ENCODE measurements at places on chromosomes 7 and 10.

DNA sequence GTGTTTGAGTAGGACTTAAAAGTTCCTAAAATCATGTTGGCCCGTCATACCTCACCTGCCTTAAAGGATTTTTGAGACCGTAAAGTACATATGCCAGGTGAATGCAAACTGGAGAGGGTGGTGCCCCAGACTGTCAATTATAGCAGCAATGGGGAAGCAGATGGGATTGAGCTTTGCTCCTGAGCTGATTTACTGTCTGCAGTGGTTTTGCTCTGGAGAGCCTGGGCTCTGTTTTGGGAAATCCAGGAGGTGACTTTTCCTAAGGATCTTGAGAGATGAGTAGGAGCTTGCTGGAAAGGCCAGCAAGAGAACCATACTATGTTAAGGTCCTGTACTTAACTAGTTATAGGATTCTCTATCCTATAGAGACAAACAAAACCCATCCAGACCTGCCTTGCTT lies 43.0 kb downstream of the COL13A1 start:
- no peak for DNase-seq

DNA sequence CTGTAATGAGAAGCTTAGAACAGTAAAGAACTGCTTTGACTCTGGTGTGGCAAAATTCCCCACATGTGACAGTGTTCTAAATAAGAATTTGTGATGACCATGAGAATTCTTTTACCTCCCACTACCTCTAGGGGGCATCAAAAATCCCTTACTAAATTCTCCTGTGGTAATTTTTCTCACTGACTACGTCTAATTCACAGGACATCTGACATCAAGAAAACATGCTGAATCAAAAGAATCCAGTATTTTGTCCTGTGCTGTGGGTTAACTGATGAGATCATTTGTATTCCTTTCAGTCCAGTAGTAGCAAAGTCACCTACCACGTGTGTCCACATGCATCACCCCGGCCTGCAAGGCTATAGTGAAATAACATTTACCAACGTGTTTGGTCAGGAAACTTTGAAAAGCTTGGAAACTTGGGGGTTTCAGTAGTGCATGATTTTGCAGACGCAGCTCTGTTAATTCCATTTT lies 103.8 kb downstream of the ATE1 start:
- DNase-seq, result no peak

GRCh38 chr7:7185371-7185989 lies 3.1 kb downstream of the C1GALT1 start:
- DNase-seq, result no peak

GRCh38 chr7:151541709-151542499 lies 22.2 kb upstream of the RHEB start:
- DNase-seq, result no peak

DNA sequence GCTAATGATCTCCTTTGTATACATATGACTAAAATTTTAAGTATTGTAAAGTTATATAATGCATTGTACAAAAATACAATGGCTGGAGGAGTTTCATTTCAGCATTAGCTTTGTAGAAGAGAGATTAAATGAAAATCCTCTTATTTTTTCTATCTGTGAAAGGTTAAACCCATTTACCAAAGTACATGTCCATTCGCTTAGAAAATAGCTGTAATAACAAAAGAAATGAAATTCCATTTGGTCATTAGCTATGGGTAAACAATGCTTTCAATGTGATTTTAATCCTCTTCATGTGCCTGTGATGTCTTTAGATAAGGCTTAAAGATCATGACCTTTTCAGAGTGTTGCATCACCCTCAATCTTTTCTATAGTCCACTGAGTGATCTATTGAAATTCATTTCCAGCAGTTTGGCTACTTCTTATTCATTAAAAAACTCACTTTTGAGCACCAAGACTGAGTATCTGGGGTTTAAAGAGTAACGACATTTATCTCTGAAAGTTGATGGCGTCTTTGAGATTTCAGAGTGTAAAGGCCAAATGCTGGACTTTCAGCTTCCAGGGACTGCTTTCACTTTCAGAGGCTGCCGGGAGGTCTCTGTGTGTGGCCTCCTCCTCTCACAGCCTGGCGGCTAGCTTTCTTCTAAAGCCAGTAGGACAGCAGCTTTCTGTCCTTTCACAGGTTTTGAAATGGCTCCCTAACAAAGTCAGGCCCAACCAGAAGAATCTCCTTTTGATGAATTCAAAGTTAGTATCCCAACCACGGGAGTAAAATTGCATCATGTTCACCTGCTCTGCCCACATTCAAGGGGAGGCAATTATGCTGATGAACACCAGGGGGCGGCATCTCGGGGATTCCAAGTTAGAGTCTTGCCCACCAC lies 701.4 kb upstream of the COBL start:
- DNase-seq, result no peak

DNA sequence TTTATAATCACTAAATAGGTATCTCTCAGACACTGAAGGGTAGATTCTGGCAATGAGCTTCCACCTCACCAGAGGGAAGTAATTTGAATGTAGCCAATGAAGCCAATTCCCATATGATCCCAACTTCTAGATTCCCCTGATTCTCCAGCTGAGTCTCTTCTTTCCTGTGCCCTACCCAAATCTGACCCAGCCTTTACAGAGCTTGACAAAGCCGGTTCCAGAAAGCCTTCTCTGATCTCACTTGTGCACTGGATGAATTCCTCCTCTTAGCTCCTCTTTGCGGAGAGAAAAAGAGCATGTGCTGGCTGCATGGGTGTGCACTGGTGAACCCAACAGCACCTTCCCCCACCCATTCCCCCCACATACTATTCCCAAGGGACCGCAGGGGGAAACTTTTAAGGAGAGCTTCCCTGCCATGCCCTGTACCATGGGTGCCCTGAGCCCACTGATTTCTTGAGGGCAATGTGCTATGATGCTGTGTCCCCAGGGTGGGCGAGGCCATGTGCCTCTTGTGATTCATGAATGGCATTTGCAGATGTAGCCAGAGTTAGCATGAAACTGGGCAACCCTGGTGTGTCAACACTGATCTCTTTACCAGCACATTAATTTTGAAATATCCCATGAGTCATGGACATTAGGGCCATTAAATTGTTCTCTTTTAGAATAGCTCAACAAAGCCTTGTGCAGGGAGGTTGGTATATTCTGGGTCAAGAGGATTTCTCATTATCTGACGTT lies 50.4 kb upstream of the PLEKHA1 start:
- DNase-seq, result no peak

DNA sequence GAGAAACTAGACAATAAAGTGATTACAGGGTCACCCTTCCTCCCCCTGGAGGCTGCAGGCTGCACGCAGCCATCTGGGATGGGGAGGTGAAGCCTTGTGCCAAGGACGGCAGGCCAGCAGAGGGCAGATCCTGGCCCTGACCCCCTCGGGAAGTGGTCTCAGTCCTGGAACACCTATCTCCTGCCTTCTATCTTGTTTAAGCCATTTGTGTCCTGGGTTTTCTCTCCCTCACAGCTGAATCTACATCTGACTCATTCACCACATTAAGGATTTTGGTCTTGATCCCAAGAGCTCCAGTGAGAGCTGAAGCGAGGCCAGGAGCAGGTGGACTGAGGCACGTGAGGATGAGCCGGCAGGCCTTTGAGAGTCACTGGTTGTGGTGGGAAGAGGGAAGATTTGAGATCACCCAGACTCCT lies 16.4 kb upstream of the PARP12 start:
- DNase-seq, result no peak

- DNase-seq, result no peak
These were observed 47.5 kb downstream of the GNA12 start for GRCh38 chr7:2796358-2797352.

GRCh38 chr10:11625019-11625735 lies 13.7 kb upstream of the USP6NL start:
- no peak for DNase-seq

DNA sequence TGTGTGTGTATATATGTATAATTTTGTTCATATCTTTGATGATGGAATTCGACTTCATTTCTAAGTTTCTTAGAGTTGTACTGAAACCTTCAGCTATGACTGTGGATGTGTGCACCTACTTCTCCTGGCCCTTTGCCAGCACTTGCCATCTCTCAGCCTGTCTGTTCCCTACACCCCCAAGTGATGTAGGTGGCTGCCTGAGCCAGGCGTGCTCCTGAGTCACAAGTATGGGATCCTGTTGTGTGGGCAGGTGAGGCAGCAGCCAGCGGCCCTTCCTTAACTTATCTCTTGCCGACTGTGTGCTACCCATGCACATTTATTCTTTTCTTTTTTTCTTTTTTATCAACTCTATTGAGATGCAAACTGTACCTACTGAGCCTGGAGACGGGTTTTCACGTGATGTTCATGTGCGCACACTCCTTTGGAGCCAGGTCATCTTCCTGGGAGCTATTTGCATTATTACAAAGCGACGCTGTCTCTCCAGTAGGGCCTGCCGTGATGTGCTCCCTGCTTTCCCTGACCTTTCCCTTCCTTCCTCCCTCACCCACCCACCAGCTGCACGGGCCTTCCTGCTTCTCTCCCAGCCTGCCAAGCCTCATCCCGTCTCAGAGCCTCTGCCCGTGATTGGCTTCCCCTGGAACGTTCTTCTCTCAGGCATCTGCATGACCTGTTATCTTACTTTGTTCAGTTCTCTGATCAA lies 31.3 kb upstream of the GALNT11 start:
- peak; percentile 10 for DNase-seq

DNA sequence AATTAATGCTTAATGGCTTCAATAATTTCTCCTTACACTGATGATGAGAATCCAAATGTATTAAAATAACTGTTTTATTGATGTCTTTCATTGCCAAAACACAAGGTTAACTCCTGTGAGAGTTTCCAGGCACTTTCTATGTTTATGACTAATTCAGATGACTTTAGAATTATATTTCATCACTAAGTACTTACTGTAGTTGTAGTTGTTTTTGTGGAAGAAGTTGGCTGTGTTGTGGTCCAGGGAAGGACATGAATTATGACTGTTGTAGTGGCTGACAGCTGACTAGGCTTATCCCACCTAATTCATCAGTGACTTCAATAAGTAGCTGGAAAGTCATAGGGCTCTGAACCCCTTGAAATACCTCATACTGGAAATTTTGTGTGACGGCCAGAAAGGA lies 254.8 kb downstream of the HGF start:
- DNase-seq, result no peak

DNA sequence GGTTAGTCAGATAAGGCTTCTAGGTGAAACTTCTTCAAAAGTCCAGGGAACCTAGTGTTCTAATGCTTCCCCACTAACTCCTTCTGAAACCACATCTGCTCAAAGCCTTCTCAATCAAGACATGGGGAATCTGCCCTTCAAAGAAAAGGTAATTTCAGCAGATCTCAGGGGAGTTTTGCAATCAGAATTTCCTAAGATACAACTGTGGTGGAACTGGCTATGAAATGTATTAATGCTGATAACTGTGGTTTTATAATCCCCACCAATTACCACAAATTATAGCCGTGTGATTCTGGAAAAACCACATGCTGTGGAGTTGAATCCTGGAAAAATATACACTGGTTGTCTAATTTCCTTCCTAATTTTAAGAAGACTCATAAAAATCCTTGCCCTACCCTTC lies 233.8 kb downstream of the SORCS1 start:
- DNase-seq, result no peak

DNA sequence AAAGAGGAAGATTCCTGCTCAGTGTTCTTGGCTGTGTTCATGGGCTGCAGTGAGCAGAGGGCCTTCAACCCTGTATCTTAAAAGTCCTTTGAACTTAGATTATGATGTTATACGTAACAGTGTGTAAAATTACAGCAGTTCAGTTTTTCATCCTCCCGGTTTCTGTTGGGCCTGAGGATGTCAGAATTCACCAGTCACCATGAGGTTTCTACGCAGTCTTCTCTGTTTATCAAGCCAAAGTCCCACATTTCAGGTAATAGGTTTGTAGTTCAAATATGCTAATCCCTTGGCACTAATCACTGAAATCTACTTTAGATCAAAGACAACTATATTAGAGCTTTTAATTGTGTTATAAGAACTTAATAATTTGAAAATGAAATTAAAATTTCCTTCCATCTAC lies 24.9 kb downstream of the PLEKHA8 start:
- DNase-seq, result no peak

DNA sequence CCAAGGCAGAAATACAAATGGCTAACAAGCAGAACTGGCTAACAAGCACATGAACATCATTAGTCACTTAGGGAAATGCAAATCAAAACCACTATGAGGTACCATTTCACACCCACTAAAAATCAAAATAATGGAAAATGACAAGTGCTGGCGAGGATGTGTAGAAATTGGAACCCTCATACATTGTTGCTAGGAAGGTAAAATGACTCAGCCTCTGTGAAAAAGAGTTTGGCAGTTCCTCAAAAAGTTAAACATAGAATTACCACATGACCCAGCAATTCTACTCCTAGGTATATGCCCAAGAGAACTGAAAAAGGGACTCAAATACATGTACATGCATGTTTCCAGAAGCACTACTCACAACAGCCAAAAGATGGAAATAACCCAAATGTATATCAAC lies 52.8 kb upstream of the ANAPC16 start:
- no peak for DNase-seq

DNA sequence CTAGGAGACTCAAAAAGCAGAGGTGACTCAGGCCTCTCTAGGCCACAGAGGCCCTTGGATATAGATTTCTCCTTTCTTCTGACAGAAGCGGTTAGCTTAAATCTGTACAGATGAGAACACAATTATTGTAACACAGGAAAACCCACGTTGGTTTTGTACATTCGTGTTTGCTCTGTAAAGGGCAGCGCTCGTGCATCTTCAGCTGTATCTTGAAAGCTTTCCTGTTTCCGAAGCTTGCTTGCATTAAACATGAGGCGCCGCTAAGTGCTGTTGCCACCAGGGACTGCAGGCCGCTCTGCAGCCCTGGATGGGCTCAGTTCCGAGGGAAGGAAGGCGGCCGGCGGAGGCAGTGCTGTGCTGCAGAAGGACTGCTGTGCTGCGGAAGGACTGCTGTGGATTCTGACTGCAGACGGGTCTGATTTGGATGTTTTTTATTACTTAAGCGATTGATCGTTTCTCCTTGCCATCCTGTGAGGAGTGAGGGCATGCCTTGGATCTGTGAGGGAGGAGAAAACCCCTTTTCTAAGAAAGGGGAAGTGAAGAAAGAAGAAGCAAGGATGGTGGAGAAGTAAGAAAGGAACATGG lies 53.3 kb downstream of the FHIP2A start:
- no peak for DNase-seq

All from stimulated activated CD4-positive, alpha-beta T cell treated with anti-CD3 and anti-CD28 coated beads, Interleukin-15, amount 100 ng/mL, for 1 hour (primary cell).